ENCODE measurements at places on chromosomes 13 and 19.

DNA sequence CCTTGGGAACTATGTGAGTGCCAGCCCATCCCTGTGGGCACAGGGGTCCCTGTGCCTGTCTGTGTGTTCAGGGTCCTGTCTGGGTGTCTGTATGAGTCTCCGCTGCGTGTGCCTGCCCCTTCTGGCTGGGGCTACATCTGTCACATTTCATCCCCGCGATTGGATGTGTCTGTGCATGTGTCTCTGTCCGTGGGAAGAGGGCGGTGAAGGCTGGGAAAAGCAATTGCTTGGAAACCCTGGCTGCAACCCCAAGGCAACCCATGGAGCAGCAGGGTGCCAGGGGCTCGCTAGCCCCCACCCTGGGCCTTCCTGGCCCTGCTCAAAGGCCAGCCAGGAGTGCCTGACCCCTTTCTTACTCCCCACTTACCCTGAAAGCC, 1.4 kb downstream of the MAG start:
- DNase-seq = no peak

GRCh38 chr13:42623916-42624315, 50.0 kb downstream of the TNFSF11 start:
- no peak for DNase-seq

DNA sequence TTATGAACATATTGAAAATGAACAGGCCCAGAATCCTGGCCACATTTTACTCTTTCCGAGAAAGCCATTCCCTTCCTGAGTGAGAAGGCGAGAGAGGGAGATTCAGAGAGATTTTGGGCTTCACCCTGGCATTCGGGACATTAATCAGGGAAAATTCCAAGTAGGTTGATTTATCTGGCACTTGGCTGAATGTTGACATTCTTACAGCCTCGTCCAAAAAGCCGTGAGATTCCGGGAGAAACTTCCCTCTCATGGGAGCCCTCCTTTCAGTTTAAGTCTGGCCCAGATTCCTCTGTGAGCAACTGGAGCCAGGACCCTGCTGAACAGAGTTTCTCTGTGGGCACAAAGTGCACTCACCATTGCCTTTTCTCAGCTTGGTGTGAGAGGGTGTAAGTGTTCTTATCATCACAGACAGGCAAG, 129.2 kb upstream of the PEG3 start:
- no peak for DNase-seq

DNA sequence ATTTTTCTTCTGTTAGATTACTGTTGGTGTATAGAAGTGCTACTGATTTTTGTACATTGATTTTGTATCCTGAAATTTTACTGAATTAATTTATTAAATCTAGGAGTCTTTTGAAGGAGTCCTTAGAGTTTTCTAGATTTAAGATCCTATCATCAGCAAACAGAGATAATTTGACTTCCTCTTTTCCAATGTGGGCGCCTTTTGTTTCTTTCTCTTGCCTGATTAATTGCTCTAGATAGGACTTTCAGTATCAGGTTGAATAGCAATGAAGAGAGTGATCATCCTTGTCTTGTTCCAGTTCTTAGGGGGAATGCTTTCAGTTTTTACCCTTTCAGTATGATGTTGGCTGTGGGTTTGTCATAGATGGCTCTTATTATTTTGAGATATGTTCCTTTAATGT, 5.6 kb upstream of the CD33 start:
- DNase-seq = no peak

DNA sequence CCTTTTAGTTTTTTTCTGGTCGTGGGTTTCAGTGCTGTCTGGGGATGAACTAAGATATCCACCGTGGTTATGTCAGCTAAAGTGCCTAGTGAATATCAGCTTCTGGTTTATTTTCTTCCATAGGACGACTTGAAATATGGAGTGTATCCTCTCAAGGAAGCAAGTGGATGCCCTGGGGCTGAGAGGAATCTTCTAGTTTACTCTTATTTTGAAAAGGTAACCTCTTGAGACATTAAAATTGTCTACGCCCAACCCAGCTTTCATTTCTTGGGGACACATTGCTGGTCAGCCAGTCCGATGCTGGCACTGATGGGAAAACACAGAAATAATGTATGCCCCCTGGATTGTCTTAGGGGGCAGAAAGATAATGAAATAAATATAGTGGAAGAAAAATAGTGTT, 1.6 kb downstream of the ZNF431 start:
- no peak for DNase-seq

DNA sequence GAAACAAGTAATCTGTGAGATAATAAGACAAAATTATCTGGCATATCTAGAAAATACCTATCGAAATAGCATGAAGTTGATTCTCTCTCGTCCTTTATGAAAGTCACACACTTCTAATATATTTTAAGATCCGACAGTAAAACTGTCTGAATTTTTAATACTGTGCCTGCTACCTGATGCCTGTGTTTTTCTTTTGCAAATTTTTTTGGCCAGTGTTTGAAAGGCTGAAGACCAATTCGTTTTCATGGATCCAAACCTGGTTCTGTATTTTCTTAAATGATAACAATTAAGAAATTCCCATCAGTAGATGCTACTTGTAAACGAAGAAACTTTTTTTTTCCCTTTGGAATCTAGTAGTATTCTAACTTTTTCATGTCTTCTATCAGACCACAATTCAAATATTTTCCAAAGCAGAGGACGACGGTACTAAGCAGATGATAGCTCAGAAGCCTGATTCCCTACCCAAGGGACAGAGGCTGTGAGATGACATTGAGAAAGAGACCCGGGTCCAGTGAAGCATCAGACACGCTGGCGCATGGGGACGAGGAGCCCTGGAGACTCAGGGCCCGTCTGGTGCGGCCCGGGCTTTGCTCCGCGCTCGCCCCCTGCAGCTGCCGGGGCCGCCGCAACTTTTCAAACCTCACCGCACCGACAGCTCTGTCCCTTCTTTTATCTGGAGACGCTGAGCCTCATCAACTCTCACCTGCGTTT, 49.5 kb upstream of the PABPC3 start:
- DNase-seq = no peak

DNA sequence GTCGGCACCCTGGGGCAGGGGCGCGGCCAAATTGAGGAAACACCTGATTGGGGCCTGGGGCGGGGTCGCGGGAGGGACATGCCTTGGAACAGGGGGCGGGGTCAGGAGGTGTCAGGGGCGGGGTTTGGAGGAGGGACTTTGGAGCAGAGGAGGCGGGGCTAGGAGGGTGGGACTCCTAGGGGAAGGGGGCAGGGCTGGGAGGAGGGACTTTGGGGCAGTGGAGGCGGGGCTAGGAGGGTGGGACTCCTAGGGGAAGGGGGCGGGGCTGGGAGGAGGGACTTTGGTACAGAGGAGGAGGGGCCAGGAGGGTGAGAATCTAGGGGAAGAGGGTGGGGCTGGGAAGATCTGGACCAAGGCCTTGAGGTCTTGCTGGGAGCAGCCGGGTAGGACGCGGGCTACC, 21.9 kb downstream of the GRIN2D start:
- DNase-seq = peak; percentile 29

DNA sequence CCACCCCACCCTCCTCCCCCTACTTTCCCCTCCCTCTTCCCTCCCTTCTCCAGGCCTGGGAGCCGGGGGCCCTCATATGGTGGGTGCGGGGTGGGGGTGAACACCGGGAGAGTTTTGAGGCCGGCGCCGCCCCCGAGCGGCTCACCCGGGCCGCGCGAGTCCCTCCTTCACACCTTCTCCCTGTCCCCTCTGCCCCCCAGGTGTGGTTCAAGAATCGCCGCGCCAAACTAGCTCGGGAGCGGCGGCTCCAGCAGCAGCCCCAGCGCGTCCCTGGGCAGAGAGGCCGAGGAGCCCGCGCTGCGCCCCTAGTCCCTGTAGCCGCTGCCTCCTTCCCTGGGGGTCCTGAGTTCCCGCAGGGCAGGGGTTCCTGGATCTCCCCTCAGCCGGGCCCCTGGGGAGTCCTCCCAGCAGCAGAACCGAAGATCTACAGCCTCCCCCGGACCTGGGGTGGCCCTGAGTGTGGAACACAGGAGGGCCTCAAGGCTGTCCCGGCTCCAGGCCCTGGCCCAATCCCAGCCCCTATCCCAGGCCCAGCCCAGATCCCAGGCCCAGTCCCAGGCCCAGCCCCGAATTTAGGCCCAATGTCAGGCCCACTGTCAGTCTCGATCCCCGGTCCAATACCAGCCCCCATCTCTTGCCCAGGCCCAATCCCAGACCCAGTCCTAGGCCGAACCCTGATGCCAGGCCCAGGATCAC, 1.7 kb downstream of the TPRX2 start:
- DNase-seq = no peak

- DNase-seq = no peak
These were observed 53.3 kb downstream of the ACSBG2 start for GRCh38 chr19:6188811-6189210.

GRCh38 chr13:32471187-32471922, 43.4 kb upstream of the N4BP2L1 start:
- DNase-seq = no peak

- peak; percentile 4 for DNase-seq
These were observed 43.0 kb downstream of the CACNA1A start for GRCh38 chr19:13463296-13463695.

DNA sequence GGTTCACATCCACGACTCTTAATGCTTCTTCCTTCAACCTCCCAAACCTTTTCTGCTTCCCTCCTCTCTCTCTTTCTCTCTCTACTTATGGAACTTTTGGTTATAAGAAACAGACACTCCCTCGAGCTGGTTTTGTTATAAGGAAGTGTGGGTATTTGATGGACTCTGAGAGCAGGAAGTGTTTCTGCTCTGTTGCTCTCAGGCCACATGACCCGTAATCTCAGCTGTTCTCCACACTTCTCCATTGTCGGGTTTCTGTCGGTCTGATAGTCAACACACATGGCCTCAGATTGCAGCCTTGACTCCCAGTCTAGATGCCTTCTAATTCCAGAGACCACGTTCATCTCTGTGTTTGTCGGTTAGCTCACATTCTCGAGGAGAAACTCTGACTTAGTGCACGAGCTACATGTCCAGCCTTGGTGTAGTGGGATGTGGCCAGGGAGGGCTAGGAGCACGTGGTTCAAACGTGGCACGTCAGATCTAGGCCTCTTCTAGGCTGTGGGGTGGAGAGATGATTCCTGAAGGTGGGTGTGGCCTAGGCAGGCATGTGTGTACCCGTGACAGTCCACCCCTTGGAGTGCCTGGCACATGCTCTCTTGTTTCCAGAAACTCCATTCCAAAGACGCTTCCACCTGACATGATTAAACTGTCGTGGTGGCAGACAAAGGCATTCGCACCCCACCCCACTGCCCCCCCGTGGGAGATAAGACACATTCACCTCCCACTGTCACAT, 26.3 kb downstream of the CNFN start:
- DNase-seq = no peak

GRCh38 chr19:29953352-29954247, 11.6 kb downstream of the URI1 start:
- DNase-seq = no peak

DNA sequence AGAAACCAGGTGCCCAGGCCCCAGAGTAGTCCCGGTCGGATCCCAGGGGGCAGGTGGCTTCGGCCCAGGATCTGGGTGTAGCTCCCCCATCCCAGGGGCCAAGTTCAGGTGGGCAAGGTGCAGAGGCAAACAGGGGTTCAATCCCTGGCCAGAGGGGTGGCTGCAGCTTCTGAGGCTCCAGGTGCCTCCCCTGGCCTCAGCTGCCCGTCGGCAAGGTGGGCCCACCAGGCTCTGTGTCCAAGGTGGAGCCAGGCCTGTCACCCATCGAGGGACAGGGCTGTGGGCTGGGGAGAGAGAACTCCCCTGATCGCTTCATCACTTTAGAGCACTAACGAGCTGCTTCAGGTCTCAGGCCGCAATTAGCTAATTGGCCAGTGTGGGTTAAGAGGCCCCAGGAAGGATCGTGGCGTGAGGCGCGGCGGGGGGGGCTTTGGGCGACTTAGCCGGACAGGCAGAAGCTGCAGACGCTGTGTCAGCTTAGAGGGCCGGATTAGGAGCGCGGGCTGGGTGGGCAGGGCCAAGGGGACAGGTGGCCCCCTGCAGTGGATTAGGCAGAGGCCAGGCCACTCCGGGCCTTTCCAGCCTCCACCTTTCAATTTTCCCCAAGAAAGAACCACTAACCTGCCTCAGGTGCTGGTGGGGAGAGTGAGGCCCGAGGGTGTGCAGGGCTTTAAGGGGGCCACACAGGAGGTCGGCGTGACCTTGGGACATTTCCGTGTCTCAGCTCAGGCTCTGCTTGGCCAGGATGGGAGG, 2.8 kb upstream of the RAX2 start:
- DNase-seq = no peak

- DNase-seq = peak; percentile 86
These were observed 406.3 kb downstream of the COG6 start for GRCh38 chr13:40061466-40062450.

DNA sequence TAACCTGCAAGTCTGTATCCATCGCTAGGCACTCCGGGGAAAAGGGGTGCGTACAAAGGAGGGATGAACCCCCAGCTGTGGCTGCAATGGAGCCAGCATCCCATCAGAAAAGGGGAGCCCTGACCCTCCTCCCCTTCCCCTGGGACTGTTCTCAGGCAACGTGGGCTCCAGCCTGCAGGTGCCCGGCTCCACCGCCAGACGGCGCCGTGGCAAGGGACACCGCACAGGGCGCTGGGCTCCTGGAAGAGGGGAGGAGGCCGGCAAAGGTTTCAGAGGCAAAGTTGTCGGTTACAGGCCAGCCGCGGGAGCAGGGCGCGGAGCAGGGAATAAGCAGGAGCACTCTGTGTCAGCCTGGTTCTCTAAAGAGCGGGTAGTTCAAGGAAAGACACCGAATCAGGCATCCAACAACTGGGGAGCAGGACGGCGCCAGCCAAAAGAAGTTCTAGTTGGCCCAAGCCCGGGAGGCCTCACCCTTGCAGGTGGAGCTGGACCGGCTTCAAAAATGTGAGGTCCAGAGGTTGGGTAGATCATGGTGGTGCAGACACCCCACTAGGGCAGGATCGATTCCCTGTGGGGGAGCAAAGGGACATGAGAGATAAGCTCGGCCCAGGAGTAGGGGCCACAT, 53.0 kb upstream of the ATP12A start:
- no peak for DNase-seq

GRCh38 chr13:31949486-31949885, 82.1 kb upstream of the FRY start:
- DNase-seq = no peak

DNA sequence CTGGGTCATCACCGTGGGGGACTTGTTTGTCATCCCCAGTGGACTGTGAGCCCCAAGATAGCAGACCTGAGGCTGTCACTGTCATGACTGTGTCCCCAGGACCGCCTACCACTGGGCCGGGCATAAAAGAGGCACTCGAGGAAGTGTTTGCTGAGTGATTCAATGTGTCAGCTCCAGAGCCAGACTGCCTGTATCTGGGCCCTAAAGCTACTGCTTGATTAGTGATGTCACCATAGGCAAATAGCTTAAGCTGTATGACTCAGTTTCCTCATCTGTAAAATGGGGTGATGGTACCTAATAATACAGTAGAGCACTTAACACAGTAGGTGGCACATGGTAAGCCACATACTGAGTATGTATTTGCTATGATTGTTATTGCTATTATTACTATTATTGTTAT, 11.2 kb upstream of the CEACAM19 start:
- no peak for DNase-seq

All from mammary epithelial cell (primary cell).